ENCODE measurements at places on chromosomes 4 and X.
A peak's percentile ranks its signal among the peaks of the same experiment; 100 is the strongest.

GRCh38 chr4:82501154-82501442 is 60.7 kb downstream of the TMEM150C start:
- no peak for DNase-seq

DNA sequence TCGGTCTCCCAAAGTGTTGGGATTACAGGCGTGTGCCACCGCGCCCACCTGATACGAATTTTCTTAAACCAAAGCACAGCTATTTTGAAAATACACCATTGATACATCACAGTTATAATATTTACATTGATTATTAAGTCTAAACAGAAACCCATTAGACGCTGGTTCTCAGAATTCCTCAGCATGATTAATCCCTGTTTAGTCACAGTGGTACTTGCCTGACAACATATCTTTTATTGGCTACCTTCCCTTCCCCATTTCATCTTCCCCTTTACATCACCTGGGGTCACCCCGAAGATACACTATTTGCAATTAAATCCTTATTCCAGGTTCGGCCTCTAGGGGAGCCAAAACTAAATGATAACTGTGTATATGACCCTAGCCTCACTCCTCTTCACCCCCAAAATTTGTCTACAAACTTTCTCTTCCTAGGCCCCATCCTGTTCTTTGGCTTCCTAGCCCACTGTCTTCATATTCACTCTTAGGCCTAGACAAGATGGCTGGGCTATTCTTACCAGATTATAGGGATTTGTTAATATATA is 36.8 kb upstream of the IL1RAPL1 start:
- DNase-seq, result no peak

- DNase-seq, result no peak
Measured at GRCh38 chrX:100376576-100376975, 33.5 kb downstream of the PCDH19 start.

GRCh38 chr4:173252024-173252935 is 81.9 kb downstream of the HMGB2 start:
- DNase-seq, result no peak

GRCh38 chr4:54643958-54644751 is 13.6 kb upstream of the KIT start:
- no peak for DNase-seq

- DNase-seq, result no peak
Measured at GRCh38 chr4:113101669-113102068, 52.2 kb downstream of the ANK2 start.

- DNase-seq, result no peak
Measured at GRCh38 chrX:19514791-19515614, at the start of gene MAP3K15. MAP3K15 (minus strand) TSS chrX:19515508; CDS start chrX:19515261, 247 bp downstream.

GRCh38 chrX:25154168-25154567 is 138.4 kb upstream of the ARX start:
- DNase-seq, result no peak

GRCh38 chr4:7989654-7990053 is 50.0 kb upstream of the AFAP1 start:
- DNase-seq, result no peak

GRCh38 chrX:50942471-50942870 is 31.9 kb downstream of the BMP15 start:
- no peak for DNase-seq

GRCh38 chr4:22595684-22596083 is 79.8 kb upstream of the ADGRA3 start:
- DNase-seq, result no peak

- DNase-seq, result no peak
Measured at GRCh38 chr4:173039617-173040577, 128.7 kb upstream of the GALNT7 start.

GRCh38 chrX:71298119-71298518 is 3.4 kb upstream of the ITGB1BP2 start:
- no peak for DNase-seq

GRCh38 chr4:10180603-10180926 is 64.0 kb upstream of the WDR1 start:
- no peak for DNase-seq

DNA sequence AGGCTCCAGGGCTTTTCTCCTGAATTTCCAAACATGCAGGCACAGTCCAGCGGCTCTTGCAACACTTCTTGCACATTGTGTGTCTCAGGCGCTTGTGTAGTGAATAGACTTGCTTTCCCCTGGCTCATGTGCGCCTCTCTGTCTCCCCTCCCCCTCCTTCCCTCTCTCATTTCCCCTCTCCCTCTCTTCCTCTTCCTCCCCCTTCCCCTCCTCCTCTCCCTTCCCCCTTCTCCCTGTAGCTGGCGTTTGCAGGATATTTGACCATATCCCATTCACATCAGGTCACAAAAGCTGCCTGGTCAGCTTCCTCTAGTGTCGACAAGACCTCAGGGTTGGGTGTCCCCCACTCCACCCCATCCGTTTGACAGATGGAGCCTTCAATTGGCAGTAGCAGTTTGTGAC is 2.4 kb downstream of the CHST7 start:
- no peak for DNase-seq

GRCh38 chr4:147788791-147789190 is 56.9 kb downstream of the ARHGAP10 start:
- DNase-seq, result no peak

DNA sequence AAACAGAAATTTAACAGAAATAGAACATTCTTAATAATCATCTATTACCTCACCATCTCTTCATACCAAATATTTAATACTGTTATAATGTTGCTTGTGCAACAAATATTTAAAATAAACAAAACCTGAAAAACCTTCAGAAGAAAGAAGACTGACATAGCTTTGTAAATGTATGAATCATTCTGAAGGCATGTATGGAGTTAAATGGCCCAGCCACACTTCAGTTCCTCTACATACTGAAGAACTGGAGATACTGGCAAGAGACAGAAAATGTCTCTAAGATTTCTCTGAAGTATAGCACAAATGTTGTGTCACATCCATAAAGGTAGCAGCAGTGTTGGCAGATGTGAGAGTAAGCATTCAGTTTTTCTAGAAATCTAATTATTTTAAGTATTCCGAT is 275.3 kb upstream of the FGF13 start:
- no peak for DNase-seq

DNA sequence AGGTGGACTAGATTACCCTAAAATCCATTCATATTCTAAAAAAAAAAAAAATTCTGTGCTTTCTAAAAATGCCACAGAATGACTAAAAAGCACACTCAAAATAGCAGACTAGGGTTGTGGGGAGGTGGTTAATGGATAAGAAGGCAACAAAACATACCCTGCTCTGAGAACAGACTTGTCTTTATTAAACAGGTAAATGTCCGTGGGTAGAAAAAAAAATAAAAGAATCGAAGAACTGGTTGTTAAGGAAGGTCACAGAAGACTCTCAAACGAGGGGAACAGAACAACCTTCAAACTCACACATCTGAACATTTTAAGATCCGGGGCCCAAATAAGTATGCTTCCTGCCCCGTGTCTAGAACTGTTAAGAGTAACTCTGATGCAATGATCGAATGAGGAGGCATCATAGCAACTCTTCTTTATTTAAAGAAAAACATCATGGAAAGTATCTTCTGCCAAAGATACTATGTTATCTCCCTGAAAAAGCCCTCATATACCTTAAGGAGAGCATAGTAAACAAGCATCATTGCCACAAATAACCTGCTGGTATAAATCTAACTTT is 68.4 kb downstream of the ELF2 start:
- no peak for DNase-seq

- DNase-seq, result no peak
Measured at GRCh38 chr4:53101191-53101581, 239.1 kb downstream of the RASL11B start.

DNA sequence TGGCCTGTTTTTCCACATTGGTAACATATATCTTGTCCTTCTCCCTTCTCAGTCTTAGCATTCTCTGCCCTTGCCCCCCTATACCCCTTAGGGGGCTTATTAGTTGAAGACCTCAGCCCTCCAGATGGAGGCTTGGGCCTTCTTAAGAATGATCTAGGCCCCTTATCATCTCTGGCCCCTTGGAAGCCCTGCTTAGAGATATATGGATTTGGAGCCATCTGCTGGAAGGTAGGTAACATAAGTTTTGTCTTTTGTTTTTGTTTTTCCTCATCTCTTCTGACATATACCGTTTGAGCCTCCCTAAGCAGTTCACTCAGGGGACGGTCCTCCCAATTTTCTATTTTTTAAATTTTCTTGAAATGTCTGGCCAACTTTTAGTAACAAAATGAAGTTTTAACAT is 48.3 kb upstream of the NAP1L2 start:
- DNase-seq, result peak; percentile 3

GRCh38 chr4:185247151-185247550 is 37.8 kb downstream of the SNX25 start:
- no peak for DNase-seq

- no peak for DNase-seq
Measured at GRCh38 chr4:131426023-131426758, 1722.9 kb upstream of the PCDH10 start.

DNA sequence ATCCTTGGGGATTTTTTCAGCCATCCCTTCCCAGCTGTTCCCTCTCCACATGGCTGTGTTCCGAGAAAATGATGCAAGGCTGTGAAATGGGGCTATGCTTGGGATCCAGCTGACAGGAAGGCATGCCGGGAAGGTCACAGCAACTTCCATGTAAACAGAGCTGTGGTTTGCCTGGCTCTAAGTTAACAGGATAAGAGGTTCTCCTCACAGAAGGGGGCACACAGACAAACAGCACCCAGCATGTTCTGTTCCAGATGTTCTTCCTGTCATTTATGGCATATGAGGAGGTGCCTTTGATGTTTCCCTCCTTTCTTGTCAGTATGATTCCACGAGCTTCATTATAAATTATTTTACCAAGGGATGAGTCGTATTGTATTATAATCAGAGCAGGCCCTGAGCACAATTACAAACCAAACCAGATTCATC is 220.7 kb downstream of the ANTXR2 start:
- DNase-seq, result no peak

DNA sequence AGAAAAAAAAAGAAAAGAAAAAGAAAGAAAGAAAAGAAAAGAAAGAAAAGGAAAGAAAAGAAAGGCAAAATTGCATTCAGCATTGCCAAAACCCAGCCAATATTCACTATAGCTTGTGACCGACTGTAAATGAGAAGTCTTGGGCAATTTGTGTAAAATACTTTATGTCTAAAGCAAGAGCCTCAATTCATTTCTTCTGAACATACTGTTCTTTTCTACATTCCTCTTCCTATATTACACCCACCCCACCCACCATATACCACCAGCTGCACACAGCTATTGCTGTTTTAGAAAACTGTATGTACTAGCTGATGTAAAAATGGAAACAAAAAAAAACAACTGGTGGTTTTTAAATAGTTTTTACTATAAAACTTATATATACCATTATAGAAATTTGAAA is 156.9 kb upstream of the TTC29 start:
- no peak for DNase-seq

GRCh38 chr4:17577665-17578481 is 875 bp downstream of the LAP3 start:
- DNase-seq, result no peak

GRCh38 chr4:40552536-40552935 is 77.1 kb downstream of the RBM47 start:
- DNase-seq, result no peak

- no peak for DNase-seq
Measured at GRCh38 chr4:120034913-120035312, 31.7 kb downstream of the MAD2L1 start.

- no peak for DNase-seq
Measured at GRCh38 chr4:109826719-109827118, 1.1 kb upstream of the RRH start.

- peak; percentile 4 for DNase-seq
Measured at GRCh38 chrX:45769761-45770582, 569.3 kb upstream of the DIPK2B start.

- DNase-seq, result no peak
Measured at GRCh38 chrX:41127477-41128192, 42.4 kb downstream of the USP9X start.

GRCh38 chr4:79177388-79177787 is 148.5 kb downstream of the NAA11 start:
- DNase-seq, result no peak

DNA sequence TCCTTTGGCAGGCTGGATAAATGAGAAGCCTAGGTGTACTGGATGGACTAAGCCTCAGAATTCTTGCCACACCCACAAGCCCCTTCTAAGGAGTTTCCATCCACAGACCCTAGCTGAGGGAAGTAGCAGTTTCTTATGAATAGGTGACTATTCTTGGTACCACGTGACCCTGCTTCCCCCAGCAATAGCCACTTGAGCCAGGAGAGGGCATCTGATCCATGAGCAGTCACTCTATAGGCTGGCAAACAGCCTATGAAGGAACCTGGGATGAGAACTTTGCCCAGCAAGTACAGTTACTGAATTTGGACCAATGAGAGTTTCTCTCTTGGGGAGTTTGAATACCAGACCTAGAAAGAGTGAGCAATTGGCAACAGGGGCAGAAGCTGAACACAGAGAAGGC is 84.0 kb downstream of the RTL9 start:
- DNase-seq, result no peak

- no peak for DNase-seq
Measured at GRCh38 chr4:34293459-34293858, 1950.9 kb downstream of the ARAP2 start.

DNA sequence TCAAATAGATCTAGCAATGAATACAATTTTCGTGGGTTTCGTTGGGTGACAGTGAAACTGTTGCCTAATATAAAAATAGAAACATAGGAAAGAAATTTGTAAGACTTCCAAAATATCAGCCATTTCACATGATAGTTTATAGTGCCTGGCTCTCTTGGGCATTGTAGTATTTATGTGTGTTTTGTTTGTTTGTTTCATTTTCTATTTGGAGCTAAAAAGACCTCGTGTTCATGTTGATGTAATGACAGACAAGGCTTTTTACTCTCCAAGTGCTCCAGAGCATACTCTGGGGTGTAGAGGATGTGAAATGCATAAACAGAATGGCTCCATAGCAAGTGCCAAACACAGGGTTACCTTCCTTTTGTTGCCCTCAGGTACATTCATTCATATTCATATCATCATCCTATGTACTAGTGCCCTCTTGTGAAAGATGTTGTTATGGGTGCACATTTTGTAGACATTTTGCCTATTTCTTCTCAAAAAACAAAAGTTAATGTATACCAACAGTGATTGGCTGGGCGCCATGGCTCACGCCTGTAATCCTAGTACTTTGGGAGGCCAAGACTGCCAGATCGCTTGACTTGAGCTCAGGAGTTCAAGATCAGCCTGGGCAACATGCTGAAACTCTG is 100.7 kb upstream of the AMOT start:
- DNase-seq, result no peak

- no peak for DNase-seq
Measured at GRCh38 chr4:109215506-109215905, 87.0 kb downstream of the COL25A1 start.

- no peak for DNase-seq
Measured at GRCh38 chrX:118623062-118623461, 104.3 kb upstream of the IL13RA1 start.
